ENCODE measurements at places on chromosomes 7 and 10.

GRCh38 chr10:85222300-85222699 is 893.9 kb downstream of the CCSER2 start:
- no peak for DNase-seq

- no peak for DNase-seq
These were observed 258.8 kb upstream of the TEX47 start for GRCh38 chr7:89054361-89054760.

DNA sequence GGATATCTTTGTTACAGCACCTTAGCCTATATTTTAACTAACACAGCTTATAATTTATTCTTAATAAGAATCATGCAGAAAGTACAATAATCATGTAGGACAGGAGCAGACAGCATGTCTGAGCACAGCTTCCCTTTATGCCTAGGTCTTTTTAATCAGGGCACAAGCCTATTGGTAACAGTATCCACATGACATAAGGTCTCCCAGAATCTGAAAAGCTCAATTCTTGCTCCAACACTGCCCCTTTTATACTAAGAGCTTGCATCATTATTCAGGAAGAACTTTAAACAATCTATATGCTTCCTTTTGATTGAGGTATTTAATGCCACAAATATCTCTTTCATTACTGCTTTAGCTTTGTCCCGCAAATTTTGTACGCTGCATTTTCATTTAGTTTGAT is 31.6 kb downstream of the IL6 start:
- DNase-seq: no peak

- no peak for DNase-seq
These were observed 15.5 kb downstream of the SLC13A1 start for GRCh38 chr7:123184271-123184670.

DNA sequence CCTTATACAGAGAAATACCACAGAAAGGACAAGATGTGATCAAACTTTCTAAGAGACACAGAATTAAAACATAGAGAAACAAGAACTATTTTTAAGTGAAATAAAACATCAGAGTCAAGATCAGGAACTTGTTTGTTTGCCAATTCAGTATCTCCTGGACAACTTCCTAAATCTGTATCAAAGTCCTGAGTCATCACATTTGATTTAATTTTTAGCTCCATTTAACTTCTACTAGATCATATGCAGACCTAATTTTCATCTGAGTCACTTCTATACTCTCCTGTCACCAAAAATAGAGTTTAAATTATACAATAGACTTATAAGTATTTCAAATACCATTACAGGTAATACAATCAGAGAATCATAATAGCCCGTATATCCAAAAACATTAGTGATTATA is 268.1 kb downstream of the PRKG1 start:
- no peak for DNase-seq

- no peak for DNase-seq
These were observed 497.7 kb downstream of the ARL4A start for GRCh38 chr7:13185139-13185538.
